IPS DF 6.9 (cell line): ENCODE measurements at places on chromosomes 1 and 21.

DNA sequence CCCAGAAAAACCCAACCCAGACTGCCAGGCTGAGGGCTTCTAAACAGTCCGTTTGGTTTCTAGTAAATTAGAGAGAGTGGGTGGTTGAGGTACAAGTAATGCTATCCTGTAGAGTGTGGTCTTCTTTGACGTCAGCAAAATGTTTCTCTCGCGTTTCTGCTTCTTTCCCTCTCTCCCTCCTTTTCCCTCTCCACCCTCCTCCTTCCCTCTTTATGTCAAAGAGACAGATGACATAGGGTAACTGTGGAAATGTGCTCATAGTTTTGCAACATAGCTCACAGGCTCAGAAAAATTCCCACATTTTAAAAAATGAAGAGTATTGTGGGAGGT is 158.3 kb downstream of the TOMM20 start:
- DNase-seq: no peak

DNA sequence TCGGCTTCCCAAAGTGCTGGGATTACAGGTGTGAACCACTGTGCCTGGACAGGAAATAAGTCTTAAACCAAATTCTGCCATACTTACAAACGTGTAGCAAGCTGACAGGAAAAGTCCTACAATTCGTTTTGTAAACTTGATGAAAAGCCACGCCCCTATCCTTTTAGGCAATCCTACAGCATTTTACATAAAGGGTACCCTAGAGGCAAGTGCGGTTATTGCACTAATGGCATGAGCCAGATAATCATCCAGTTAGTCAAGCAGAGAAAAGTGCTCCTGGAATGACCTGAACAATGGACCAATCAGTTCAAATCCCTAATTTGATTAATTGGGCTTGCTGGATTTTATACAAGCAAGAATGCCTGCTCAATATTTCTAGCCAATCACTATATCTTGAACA is 338.2 kb downstream of the KIF26B start:
- DNase-seq: no peak

DNA sequence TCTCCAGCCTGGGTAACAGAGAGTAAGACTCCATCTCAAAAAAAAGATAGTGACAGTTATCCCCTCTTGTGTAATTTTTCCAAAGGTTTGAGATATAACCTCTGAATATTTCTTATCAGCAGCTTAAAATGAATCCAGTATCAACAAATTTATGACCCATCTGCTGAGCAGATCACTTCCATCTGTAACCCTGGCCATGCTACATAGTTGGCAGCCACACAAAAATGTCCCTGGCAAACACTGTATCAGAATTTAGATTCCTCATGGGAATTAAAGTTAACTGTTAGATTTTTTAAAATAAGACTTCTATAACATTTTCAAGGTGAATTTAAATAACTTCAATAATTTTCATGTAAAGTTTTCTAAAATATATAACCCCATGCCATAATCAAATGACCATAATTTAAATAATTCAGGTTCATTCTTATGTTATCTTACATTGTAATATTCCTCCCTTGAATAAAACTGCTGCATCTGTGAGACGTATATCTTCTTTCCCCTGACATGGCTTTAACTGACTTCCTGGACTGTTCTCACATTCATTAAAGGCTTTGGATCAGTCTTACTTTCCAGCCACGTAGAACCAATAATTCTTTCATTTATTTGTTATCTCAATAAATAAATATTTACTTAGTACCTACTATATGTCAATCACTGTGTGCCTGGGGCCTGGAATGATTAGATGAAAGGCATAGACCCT is 5.3 kb upstream of the PRPF38B start:
- DNase-seq: no peak

GRCh38 chr21:37792046-37792445 is 124.2 kb downstream of the KCNJ6 start:
- no peak for DNase-seq

- DNase-seq: no peak
These were observed 1.2 kb upstream of the CAPN2 start for GRCh38 chr1:223711173-223711572.

- DNase-seq: no peak
These were observed 49.2 kb upstream of the FAM20B start for GRCh38 chr1:178976541-178976940.
